Upper lobe of left lung (tissue), 6 donors: ENCODE measurements at places on chromosomes 3 and 15.
A peak's percentile ranks its signal among the peaks of the same experiment; 100 is the strongest.

DNA sequence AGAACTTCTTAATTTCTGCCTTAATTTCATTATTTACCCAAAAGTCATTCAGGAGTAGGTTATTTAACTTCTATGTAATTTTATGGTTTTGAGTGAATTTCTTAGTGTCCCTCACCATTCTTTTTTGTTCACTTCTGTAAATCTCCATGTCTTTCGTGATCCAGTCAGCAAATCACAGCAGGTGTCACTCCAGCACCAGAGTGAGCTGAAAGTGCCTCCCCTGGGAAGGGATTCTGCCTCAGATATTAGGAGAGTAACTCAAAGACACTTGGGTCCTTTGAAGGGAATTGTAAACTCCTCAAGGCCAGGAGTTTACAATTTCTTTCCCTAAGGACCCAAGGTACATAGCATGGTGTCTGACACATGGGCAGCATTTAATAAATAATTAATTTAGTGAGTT, 207.6 kb upstream of the AZI2 start:
- no peak for DNase-seq

GRCh38 chr3:130539005-130539404, 22.0 kb downstream of the COL6A6 start:
- DNase-seq = peak; percentile 15

DNA sequence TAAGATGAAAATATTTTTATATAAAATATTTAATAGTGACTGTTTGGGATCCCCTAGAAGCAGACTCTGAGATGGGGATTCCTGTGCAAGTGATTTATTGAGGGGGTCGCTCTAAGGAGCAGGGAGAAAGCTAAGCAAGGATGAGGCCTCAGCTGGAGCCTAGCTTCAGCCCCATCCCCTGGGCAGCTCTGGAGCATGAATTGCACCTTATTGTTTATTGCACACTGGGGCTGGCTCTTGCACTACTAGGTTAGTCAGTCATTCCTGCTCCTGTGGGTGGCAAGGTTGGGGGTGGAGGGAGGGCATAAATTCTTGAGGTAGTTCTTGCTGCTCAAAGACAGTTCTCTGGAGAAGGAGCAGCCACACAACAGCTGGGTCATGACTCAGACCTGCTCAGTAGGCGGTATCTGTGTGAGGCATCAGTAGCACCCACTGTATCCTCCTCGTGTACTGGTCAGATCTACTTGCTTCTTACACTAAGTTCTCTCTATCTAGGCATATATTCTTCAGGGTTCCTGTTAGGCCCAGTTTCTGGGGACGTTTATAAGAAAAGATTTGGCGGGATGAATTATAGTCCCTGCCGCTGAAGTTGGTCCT, 27.2 kb upstream of the TNFSF10 start:
- no peak for DNase-seq

- DNase-seq = no peak
Measured at GRCh38 chr3:54176106-54176505, 53.8 kb downstream of the CACNA2D3 start.

DNA sequence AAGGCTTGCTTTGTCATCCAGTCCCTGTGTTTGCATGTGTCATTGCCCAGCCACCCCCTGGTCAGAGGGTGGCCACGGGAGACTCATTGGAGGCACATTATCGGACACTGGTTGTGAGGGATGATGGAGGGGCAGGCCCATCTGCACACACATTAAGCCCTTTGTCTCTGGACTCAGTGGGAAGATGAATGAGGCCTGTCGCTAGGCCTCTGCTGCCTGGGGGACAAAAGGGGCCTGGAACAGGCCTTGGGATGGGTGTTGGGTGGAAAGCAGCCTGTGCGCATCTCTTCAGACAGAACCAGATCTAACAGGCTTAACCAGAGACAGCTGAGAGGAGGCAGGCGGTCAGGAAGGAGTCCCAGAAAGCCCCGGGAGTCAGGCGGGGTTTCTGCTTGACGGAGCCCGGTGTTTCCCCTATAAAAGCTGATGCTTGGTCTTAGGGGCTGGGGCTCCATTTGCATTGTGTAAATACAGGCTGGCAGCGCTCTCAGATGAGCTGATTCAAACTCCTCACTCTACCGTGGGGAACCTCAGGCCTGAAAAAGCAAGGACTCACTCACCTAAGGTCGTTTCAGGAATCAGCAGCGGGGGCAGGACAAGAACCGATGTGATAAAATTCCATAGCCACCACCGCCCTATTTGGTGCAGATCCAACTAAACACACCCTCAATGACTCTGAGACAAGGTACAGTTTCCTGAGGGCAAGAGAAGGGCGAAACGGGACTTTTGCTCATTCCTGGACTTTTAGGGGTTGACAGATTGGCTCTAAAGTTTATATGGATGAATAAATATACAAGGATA, 17.1 kb upstream of the SKIC8 start:
- no peak for DNase-seq

GRCh38 chr3:94647131-94647530, 584.3 kb downstream of the NSUN3 start:
- no peak for DNase-seq

- no peak for DNase-seq
Measured at GRCh38 chr3:177713928-177714900, 516.9 kb upstream of the TBL1XR1 start.

- no peak for DNase-seq
Measured at GRCh38 chr3:10810376-10810775, 5.7 kb upstream of the SLC6A11 start.

DNA sequence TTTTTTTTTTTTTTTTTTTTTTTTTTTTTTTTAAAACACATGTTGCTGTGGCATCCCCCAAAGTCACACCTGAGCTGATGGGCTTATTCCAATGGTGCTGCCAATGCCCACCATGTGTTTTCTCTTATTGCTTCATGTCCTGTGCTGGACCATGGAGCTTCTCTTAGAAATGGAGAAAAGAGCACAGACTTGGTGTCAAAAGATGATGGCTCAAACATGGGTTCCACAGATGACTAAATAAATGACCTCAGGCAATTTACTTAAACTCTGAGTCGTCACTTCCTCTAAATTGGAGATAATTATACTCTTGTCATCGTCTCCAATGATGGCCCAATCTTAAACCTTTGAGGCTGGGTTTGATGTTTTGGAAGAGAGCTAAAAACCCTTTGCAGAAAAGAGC, 28.1 kb downstream of the CHST2 start:
- DNase-seq = no peak

DNA sequence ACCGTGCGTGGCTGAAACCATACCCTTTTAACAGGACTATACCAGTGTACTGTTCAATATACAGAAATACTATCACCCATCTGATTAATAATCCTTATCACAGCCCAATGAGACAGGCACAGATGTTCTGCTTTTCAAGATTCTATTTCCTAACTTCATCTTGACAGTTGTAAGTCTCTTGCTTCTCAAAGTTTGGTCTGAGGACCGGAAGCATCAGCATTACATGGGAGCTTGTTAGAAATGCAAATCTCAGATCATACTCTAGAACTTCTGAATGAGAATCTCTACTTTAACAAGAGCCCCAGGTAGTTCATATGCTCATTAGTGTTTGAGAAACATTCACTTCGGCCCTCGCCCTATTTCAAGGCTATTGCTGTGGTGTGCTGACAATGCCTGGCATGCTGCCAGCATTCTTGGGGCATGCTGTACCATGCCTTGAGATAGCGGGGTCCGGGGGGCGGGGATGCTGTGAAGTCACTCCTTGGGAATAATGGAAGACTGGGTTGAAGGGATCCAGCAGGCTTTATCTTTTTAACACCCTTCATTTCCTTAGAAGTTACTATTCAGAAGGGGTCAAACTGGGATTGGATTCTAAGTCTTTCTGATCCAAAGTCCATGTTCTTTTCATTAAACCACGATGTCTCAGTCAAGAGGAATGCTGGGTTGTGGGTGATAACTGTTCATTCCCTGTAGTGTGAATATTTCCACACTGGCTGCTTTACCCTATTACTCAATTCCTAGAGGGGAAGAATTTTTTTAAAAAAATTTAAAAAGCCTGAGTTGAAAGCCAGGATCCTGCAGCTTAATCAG, 194.7 kb downstream of the LPP start:
- DNase-seq = peak; percentile 40

DNA sequence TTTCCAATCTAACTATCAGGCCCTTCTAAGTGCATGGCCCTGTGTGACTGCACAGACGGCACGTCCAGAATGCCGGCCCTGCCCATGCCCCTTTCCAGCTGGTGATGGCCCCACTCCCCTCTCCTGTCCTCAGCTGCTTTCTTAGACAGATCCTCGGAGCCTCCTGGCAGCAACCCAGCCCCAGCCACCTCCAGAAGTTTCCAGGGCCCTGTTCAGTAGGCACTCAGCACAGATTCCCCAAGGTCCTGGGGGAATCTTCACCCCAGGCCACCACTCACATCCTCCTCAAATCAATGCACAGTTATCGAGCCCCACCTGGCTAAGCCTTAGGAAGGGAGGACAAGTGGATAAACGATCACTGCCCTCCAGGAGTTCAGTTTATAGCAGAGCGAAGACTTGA, 1.4 kb upstream of the CRABP1 start:
- DNase-seq = no peak

- DNase-seq = no peak
Measured at GRCh38 chr3:52484680-52485461, 10.3 kb upstream of the STAB1 start.

DNA sequence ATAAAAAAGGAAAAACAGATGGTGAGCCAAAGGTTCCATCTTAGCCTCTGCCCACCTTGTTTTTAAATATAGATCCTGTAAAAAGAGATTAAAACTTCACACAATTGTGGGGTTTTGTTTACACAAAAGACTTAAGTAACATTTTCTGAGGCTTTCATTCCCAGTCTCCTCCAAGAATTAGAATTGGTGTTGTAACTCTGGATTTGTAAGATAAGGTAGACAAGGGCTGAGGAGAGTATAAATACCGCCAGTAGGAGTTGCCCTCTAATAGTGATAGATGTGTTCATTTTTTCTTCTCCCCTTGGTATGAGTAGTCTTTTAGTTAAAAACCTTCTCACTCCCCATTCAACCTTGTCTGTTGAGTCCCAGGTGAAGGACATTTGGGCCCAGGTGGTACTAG, 8.5 kb downstream of the MINDY2 start:
- DNase-seq = no peak

DNA sequence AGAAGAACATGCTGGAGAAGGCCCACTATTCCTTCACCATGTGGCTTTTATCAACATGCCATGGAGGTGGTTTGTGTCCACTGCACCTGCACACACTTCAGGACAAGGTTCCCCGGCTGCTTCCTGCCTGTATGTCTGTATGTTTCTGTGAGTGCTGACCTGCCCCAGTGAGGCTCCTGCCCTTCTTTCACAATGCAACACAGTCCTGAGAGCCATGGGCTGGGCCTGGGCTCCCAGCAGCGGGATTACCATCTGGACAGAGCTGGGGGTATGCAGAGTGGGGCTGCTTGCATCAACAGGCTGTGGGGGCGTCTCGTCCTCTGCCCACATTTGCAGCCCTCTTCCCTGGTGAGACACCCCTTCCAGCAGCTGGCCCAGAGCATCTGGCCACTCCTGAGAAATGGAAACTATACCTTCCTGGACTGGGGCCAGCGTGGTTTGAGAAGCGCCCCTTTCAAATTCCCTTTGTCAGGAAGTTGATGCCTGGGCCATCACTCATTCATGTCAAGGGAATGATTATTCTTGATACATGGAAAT, 29.3 kb upstream of the C15orf39 start:
- no peak for DNase-seq

DNA sequence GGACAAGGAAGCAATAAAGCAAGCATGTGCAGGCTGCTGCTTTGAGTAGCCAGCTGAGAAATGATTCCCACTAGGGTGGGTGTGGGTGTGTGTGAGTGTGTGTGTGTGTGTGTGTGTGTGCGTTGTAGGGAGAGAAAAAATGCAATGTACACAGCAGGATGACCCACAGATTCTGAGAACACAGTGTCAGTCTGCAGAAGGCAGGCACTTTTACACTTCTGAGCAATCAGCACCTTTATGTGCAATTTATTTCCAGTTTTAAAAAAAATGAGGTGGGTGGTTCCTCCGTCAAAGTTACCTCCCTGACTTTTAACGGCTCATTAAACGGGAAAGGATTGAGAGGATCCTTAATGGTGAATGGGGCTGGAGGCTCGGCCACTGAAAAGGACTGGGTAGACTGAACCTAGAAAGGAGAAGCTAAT, 38.5 kb upstream of the LIPC start:
- no peak for DNase-seq

DNA sequence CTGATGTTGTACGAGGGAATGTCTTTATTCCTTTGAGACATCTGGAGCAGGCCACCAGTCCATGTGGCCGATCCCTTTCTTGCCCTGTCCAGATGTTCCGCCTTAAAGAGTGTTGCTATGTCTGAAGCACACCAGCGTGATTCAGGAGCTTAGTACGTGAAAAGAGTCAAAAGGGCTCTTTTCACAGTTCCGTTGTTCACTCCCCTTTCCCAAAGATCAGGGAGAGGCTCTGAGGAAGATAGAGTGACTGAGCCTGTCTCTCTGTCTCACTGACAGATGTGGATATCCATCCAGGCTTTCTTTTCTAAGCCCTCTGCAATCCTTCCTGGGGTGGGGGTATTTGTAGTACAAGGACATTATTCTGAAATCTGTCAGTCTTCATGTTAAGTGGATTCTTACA, 262.5 kb upstream of the LRTM1 start:
- no peak for DNase-seq

GRCh38 chr15:59779110-59779509, 90.0 kb upstream of the BNIP2 start:
- no peak for DNase-seq

DNA sequence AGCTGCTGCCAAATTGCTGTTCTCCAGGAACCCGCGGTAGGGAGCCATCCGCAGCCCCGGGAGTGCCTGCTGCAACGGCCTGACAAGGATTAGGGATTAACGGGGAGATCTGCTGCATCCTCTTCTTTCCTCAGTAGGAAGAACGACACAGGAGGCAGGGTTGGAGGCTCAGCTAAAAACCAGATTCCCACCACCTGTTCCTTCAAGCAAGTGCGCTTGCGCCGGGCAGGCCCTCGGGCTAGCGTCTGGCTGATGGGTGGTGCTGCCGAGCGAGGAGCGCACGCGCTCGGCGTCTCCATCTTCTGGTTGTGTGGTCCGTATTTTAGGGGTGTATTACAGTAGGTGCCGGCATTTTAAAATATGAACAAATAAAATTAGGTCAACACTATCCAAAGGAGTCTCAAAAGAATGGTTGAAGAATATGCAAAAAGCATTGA, 25.4 kb upstream of the SLC25A26 start:
- DNase-seq = peak; percentile 83

GRCh38 chr3:169138849-169139420, 524.6 kb downstream of the MECOM start:
- no peak for DNase-seq

- no peak for DNase-seq
Measured at GRCh38 chr15:61736790-61737189, 323.5 kb downstream of the VPS13C start.

DNA sequence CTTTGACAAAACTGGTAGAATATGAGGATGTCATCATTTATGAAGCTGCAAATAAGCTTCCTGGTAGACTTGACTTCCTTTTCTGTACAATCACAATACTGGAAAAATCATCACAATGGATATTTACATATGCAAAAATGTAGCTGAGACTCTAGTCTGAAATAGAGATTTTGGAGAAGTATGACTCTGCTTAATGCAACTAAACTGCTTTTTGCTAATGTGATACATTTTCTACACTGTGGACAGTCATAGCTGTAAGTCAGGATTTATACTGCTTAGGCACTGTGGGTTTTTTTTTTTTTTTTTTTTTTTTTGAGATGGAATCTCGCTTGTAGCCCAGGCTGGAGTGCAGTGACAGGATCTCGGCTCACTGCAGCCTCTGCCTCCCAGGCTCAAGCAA, 34.5 kb upstream of the ST3GAL6 start:
- no peak for DNase-seq

- no peak for DNase-seq
Measured at GRCh38 chr3:40042752-40043443, 233.5 kb downstream of the MYRIP start.

GRCh38 chr3:65352951-65353350, 665.2 kb upstream of the ADAMTS9 start:
- DNase-seq = no peak

- no peak for DNase-seq
Measured at GRCh38 chr15:68697711-68698690, 119.2 kb downstream of the CORO2B start.
